IPS-NIHi11 (cell line): ENCODE measurements at places on chromosomes 16 and 17.

DNA sequence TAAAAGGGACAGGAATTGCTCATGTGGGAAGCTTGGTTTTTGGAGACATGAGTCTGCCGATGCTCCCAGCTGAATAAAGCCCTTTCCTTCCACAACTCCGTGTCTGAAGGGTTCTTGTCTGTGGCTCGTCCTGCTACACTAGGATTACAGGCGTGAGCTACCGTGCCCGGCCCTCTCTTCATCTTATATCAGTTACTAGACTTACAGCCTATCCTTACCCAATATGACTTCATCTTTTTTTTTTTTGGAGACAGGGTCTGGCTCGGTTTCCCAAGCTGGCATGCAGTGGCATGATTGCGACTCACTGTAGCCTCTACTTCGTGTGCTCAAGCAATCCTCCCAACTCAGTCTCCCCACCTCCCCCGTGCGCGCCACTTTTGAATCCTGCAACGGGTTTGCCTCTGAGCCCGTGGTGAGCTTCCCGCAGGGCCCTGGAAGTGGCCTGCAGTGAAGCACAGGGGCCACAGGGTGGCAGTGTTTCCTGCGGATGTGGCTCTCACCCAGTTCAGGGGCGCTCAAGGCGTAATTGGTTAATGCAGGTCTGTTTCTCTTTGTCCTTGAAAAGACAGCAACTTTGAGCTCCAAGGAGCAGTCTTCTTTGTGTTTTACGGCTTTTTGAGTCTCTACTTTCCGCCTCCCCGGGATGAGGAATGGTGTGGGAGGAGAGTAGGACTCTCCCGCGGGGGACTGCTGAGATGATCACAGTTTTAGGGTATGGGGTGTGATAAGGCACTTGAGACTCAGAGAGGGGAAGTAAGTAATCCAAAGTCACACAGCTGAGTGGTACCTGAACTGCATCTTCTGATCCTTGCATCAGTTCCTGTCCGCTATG, 22.7 kb upstream of the GPRC5B start:
- peak; percentile 84 for DNase-seq

DNA sequence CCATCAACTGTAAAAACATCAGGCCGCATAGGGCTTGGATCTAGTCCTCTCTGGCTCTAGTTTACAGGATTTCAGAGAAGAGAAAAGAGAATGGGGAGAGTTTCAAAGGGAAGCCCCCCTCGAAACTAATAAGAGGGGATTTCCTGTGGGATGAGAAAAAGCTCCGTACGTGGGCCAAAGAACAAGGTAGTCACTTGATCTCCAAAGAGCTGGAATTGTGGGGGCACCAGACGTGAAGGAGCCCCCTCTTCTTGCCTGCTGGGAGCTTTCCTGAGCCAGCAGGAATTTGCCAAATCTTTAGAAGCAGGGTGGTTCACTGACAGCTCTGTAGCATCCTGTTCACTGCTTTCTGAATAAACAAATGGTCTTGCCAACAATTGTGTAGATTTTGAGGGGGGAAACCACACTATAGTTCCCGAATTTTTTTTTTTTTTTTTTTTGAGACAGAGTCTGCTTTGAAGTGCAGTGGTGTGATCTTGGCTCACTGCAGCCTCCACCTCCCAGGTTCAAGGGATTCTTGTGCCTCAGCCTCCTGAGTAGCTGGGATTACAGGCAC, 7.0 kb upstream of the TMIGD1 start:
- no peak for DNase-seq

DNA sequence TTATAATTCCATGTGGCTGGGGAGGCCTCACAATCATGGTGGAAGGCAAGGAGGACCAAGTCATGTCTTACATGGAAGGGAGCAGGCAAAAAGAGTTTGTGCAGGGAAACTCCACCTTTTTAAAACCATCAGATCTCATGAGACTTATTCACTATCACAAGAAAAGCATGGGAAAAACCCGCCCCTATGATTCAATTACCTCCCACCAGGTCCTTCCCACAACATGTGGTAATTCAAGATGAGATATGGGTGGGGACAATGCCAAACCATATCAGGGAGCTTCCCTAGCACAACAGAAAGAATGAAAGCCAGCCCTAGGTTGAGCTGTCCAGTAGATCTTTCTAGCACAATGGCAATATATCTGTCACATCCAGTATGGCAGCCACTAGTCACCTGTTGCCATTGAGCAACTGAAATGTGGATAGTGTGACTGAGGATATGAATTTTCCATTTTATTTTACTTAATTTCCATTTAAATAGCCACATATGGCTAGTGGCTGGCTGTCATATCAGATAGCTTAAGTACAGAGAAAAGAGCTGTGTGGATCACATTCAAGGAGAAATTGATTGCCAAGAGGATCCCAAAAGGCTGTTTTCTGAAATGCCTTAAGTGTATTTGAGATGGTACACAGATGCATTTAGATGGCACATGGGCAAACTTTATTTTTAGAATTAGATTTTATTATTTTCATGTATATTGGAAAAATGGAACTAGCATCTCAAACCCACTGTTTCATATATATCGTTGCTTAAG, 273.0 kb downstream of the GRIN2A start:
- DNase-seq, result no peak

DNA sequence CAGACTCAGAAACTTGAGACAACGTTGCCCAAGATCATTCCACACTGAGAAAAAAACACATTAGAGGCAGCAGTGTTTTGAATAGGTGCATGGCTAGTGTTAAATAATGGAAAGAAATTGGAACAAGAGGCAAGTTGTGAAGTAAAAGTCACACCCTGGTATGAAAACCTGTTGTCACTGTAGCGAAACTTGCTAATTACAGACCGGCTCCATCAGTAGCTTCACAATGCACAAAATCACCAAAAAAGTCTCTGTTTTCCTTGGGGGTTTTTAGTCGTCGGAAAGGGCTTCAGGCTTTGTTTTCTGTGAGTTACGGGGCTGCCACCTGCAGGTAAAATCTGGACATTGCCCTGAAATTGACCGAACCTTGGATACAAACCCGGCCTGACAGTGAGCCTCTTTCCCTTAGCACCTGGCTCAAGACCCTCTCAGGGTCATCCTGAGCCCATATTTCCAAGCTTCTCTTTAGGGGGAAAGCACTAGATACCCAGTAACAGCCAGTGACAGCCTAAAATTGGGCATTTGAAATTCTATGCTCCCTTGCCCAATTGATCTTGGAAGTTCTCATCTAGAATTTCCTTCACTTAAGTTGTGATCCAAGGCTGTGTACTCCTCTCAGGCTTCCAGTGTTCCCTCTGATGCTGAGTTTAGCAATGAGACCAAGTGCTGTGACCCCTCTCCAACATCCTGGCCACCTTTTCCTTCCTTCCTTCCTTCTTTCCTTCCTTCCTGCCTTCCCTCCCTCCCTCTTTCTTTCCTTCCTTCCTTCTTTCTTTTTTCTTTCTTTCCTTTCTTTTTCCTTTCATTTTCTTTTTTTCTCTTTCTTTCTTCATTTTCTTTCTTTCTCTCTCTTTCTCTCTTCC, 7.2 kb upstream of the GRB2 start:
- peak; percentile 85 for DNase-seq

DNA sequence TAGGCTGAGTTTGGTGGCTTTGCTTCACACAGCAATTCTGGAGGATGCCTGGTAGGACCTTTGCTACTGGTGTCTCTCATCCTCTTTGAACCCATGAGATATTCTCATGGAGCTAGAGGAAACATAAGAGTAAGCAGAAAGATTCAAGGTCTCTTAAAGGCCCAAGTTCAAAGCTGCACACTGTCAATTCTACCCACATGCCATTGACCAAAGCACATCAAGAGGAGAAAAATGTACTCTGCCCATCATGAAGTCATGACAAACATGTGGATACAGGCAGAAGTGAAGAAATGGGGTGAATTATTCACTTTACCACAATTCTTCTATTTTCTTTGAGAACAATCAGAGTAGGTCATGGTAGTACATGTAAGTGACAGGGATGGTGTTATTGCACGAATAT, 13.1 kb downstream of the SKA2 start:
- no peak for DNase-seq

DNA sequence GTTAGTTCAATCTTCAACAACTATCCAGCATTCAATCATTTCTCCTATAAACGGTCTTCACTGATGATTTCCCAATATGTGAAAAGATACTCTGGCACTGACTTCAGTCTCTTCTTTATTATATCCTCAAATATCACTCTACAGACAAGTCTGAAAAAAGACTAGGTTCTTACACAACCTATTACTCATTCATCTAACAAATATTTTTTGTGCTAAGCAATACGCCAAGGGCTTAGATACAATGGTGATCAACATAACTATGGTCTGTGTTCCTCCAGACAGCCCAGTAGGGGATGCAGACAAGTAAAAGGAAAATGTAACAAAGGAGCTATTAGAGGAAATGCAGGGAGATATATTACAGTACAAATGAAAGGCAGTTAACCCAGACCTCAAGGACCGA, 63.9 kb downstream of the MYO1D start:
- no peak for DNase-seq

GRCh38 chr17:60769327-60769726, 91.7 kb downstream of the BCAS3 start:
- DNase-seq, result peak; percentile 22

DNA sequence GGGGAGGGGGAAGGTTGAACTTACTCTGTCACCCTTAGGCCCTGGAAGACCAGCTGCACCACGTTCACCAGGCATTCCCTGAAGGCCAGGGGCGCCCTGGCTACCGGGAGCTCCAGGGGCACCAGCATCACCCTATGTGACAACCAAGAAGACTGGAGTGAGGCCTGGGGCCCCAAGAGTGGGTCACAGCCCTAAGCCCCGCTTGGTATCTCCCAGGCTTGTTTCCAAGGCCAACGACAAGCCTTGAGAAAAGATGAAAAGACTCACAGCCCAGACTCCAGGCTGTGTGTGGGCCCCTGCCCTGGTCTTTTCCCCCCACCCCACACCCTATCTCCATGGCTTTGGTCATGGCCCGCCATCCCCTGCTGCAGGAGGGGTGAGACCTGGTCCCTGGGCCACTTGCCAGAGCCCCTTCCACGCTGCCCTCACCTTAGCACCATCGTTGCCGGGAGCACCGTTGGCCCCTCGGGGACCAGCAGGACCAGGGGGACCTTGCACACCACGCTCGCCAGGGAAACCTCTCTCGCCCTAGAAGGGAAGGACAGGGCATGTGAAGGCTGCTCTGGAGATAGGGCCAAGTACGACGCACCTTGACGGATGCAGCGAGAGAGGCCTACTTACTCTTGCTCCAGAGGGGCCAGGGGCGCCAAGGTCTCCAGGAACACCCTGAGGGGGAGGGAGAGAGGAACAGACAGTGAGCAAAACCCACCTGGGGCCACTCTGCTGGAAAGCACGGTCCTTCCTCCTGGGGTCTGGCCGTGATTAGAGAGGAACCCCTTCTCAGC, 9.9 kb downstream of the COL1A1 start:
- no peak for DNase-seq

- DNase-seq, result no peak
These were observed 23.7 kb downstream of the IST1 start for GRCh38 chr16:71919035-71919434.

GRCh38 chr17:43827596-43827995, 5.3 kb downstream of the MPP3 start:
- no peak for DNase-seq

DNA sequence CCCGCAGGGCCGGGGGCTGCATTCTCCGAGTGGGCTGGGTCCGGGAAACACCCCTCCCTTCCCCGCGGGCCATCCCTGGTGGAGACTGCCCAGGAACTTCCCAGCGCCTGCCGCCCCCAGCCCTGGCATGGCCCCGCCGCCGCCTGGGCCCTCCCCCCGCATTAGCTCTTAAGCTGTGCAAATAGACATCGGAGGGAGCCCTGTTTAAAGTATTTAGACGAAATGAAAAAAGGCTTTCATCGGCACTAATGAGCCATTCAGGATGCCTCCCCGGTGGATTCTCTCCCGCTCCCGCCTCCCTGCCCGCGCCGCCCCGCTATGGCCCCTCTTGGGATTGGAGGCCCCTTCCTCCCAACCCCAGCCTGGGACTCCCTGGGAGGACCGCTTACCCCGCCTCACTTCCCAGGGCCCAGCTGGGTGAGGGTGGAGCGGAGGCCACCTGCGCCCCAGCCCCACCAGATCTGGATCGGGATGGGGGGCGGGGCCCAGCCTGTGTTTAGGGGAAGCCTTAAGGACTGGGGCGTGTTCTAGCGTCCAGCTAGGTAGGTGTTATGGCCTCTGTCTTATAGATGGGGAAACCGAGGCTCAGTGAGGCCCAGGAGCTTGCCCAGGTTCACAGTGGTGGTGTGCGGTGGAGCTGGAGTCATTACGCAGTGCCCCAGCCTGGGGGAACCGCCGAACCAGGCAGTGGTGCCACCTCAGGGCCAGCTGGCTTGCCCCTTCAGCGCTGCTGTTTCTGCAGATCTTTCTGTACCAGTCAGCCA, 19.7 kb downstream of the SEZ6 start:
- DNase-seq, result peak; percentile 81

GRCh38 chr16:72664056-72664508, 383.8 kb downstream of the ZFHX3 start:
- no peak for DNase-seq

DNA sequence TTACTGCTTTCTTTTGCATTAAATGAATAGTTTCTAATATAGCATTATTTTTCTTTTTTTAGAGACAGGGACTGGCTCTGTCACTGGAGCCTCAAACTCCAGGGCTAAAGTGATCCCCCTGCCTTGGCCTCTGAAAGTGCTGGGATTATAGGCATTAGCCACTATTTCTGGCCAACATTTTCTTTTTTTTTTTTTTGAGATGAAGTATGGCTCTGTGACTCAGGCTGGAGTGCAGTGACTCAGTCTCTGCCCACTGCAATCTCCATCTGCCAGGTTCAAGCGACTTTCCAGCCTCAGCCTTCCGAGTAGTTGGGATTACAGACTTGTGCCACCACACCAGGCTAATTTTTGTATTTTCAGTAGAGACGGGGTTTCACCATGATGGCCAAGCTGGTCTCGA, 2.0 kb upstream of the DUXB start:
- no peak for DNase-seq

GRCh38 chr16:57992084-57992483, 8.4 kb downstream of the ZNF319 start:
- no peak for DNase-seq

DNA sequence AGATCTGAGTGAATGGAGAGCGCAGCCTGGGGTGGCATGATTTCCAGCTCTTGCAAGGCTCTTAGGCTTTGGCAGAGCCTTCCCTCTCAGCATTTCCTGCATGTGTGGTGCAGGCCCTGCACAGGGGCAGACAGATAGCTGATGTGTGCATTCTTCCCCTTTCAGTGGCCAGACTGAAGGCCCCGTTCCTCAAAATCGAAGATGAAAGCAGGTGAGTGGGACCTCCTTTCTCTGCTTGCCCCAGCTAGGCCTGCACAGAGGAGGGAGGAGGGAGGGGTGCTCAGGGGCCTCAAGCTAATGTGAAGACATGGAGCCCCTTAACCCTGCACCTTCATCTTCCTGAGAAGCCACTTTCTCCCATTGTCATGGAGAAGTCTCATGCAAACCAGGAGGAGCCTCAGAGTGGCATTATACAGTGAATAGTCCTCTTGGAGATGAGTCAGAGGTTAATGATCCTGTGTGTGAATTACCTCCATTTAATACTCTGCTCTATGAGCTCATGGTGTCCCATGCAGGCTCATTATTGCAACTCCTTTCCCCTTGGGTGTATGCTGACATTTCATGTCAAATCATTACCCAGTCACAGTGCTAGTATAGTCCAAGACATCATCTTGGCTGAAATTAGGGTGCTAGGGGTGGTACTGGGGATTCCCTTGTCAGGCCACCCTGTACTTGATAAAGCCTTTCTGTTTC, 20.4 kb upstream of the ADAM11 start:
- DNase-seq, result no peak

- DNase-seq, result no peak
These were observed 9.8 kb downstream of the GEMIN4 start for GRCh38 chr17:742147-742793.

- no peak for DNase-seq
These were observed 518 bp downstream of the MT1E start for GRCh38 chr16:56625943-56626654.

GRCh38 chr16:19393226-19394111, 24.2 kb upstream of the TMC5 start:
- DNase-seq, result no peak
